Activated CD4-positive, alpha-beta T cell treated with anti-CD3 and anti-CD28 coated beads, Interleukin-2, amount 10 ng/mL, durations not matched to agents 24 days and 14 days (primary cell): ENCODE measurements at places on chromosomes 1 and 21. TPM values are rescaled to one million over a fixed set of nuclear protein-coding genes. Genes with fewer than 3 reads are reported as not detected.

DNA sequence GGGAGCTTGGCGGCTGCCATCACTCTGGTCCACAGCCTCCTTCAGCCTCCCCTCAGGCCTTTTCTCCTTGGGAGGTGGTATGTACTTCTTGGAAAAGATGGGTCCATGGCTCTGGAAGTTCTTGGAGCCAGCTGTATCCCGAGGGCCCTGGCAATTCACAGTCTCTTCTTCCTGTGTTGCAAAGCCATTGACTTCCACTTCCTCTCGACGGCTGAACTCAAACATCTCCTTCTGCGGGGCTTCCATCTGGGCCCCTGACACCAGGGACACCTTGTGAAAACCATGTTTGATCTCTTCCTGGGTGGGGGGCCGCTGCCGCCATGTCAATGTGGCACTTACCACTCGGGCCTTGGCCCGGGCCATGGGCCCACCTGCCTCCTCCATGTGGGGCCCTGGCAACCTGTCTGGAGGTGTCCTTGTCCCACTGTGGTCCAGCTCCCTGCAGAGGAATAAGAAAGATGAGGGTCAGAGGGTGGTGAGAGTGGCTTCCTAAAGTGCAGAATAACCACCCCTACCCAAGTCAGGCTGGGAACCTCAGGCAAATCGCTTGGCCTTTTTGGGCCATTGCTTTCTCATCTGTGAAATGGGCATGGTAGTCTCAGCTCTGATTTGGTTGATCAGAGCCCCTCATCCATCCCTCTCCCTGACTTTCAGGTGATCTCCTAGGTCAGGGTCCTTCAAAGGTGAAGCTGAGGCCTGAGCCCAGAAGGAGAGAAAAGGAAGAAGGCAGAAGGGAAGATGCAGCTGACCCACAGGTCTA is 7.5 kb downstream of the CRYBG2 start:
- H3K27me3 ChIP-seq: no peaks in the 10 kb centered on the region
- no peak overlapping the region for H3K27ac ChIP-seq
- no peak overlapping the region for H3K4me3 ChIP-seq

GRCh38 chr1:114010433-114011184 is 31.3 kb downstream of the OLFML3 start:
- no peak for DNase-seq
- no peak overlapping the region for H3K4me3 ChIP-seq
- no peaks in the 10 kb centered on the region for H3K36me3 ChIP-seq
- H3K4me1 ChIP-seq: no peaks in the 10 kb centered on the region
- H3K27ac ChIP-seq: no peak overlapping the region

DNA sequence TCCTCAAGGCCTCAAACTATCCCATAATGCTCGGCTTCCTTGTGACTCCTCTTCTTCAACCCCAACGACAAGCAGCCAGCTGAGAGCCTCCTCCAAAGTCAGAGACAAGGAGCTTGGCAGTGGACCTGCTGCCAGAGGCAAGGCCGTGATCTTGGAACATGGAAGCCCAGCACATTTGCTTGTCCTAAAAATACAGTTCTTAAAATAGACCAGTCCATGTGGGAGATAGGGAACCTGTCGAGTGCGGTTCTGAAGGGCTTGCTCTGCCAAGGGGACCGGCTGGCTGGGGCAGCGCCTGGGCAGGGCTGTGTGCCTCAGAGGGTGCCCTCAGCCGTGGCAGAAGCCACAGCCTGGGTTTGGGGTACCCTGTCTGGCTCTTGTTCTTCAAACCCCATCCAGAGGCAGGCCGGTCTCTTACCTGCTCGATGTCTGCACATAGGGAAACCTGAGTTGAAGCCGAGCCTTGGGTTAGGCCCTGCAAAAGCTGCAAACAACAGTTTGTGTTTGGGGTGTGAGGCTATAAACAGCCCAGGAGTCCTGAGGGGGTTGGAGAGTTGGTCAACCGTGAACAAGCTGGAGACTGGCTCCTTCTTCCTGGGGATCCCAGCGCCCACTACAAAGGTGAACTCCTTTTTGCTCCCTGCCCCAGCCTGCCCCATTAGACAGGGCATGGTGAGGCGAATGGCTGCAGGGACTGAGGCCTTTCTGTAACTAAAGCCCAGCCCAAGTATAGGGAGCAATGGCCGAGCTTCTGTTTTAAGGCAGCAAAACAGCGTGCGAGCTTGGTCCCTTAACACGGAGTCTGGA is 228.8 kb downstream of the CAMTA1 start:
- DNase-seq: no peak
- H3K4me3 ChIP-seq: no peak overlapping the region
- H3K36me3 ChIP-seq: no peaks in the 10 kb centered on the region
- H3K4me1 ChIP-seq: no peaks in the 10 kb centered on the region
- no peak overlapping the region for H3K27ac ChIP-seq

DNA sequence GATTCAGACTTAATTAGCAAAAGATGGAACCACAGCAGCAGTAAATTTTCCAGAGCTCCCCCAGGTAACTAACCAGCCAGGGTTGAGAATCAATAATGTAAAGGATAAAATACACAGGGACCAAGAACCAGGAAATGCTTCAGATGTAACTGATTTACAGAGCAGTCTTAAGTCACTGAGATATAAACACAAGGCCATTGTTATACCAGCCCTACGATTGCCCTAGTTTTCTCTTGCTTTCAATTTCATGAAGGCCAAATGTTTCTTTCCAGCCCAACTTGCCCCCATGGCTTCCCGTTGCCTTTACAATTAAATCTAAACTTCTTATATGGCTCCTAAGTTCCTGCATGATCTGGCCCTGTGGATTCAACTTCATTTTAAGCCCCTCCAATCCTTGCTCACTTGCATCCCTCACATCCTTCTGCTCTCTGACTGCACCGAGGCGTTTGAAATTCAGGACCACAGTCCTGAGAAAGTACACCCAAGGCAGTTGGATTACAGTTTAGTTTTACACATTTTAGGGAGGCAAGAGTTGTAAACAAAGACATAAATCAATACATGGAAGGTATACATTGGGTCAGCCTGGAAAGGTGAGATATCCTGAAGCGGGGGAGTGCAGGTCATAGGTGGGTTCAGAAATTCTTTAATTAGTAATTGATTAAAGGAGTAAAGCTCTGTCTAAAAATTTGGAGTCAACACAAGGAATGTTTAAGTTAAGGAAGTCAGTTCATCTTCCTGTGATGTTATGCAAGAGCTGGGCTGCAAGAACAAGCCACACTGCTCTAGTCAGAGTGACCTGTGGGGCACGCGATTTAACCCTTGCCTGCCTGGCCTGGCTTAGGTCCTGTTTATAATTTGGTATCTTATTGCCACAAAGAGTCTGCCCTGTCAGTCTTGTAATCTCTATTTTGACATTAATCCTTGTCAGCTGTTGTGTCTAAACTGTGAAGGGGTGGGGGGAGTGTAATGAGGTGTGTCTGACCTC is 69.9 kb upstream of the COG2 start:
- no peaks in the 10 kb centered on the region for H3K36me3 ChIP-seq
- no peak overlapping the region for H3K27ac ChIP-seq
- no peak overlapping the region for H3K4me3 ChIP-seq

- peak overlapping the region; percentile 65 for H3K27ac ChIP-seq
- peak overlapping the region; percentile 86 for H3K4me3 ChIP-seq
- no peaks in the 10 kb centered on the region for H3K36me3 ChIP-seq
- peaks cover 4% of the 10 kb centered on the region for H3K27me3 ChIP-seq
- no peak for DNase-seq
These were observed 11.4 kb downstream of the FAM229A start for GRCh38 chr1:32350785-32351398.

GRCh38 chr1:161191971-161192370 is 6.9 kb downstream of the ADAMTS4 start:
- no peak for DNase-seq
- H3K27me3 ChIP-seq: no peaks in the 10 kb centered on the region
- no peaks in the 10 kb centered on the region for H3K36me3 ChIP-seq

Gene KRTAP13-1
- total RNA-seq: not detected in 2 replicates

Gene TMEM201
- 35.9 and 37.3 TPM in 2 replicates for total RNA-seq

Gene TATDN3
- total RNA-seq: 15.1 and 16.2 TPM in 2 replicates

Gene ATF3
- total RNA-seq: 21.2 and 29.5 TPM in 2 replicates

Gene NEGR1
- total RNA-seq: not detected in 2 replicates

Gene TDRD10
- not detected in 2 replicates for total RNA-seq

Gene RHBDL2
- not detected in 2 replicates for total RNA-seq
